Naive thymus-derived CD8-positive, alpha-beta T cell (primary cell): ENCODE measurements at places on chromosomes 5 and 9. TPM values are rescaled to one million over a fixed set of nuclear protein-coding genes. Genes with fewer than 3 reads are reported as not detected.

GRCh38 chr5:59767211-59767605 lies 126.3 kb downstream of the PDE4D start:
- DNase-seq: no peak

- DNase-seq: no peak
Measured at GRCh38 chr9:1046639-1047572, 3.3 kb upstream of the DMRT2 start.

- DNase-seq: no peak
Measured at GRCh38 chr9:17656889-17657288, 78.0 kb downstream of the SH3GL2 start.

GRCh38 chr9:130110166-130110565 lies 56.5 kb downstream of the GPR107 start:
- no peak for DNase-seq

- DNase-seq: no peak
Measured at GRCh38 chr9:122904466-122904822, 715 bp downstream of the RC3H2 start.

- DNase-seq: no peak
Measured at GRCh38 chr9:16105168-16106020, 552.6 kb downstream of the CCDC171 start.

GRCh38 chr5:172713113-172713808 lies 57.7 kb downstream of the DUSP1 start:
- peak; percentile 81 for DNase-seq

DNA sequence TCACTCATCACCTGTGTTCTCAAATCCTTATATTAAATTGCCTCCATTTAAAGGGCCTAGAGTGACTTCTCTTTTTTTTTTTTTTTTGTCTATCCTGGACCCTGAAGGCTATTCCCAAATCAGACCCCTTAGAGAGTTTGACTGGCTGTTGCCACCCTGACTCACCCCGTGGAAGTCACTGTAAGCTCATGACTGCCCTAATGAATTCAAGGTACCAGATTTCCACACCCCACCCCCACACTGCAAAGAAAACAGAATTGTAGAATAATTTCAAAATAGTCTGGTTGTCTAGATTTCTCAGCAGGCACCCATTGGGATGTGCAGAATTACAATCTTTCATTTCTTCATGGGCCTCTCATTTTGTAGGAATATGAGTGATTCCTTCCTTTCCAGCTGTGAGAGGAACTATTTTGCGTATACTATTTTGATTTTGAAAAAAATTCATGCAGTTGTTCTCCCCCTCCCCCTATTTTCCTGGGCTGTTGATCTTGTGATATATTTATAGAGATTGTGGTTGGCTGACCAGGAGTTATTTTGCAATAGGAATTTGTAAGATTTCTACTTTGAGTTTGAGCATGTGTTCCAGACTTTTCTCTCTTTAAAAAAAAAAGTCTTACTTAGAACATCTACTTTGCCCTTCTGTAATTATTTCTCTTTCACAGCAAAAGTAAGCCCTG lies 79.1 kb downstream of the ZNF618 start:
- DNase-seq: no peak

GRCh38 chr5:6591671-6592288 lies 41.1 kb downstream of the NSUN2 start:
- DNase-seq: no peak

- no peak for DNase-seq
Measured at GRCh38 chr9:108125625-108126024, 636.1 kb upstream of the KLF4 start.

DNA sequence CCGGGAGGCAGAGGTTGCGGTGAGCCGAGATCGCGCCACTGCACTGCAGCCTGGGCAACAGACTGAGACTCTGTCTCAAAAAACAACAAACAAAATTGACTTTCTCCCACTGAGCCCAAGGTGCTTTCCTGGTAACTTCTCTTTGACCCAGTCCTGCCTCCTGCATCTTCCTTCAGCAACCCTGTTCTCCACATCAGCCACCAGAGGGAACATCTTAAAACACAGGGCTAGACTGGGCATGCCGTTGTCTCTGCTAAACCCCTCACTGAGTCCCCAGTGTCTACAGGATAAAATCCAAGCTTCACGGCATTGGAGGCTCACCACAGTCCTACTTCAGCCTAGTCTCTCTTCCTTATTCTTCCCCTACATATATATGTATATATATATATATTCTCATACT lies 39.8 kb upstream of the KCNMB1 start:
- no peak for DNase-seq

DNA sequence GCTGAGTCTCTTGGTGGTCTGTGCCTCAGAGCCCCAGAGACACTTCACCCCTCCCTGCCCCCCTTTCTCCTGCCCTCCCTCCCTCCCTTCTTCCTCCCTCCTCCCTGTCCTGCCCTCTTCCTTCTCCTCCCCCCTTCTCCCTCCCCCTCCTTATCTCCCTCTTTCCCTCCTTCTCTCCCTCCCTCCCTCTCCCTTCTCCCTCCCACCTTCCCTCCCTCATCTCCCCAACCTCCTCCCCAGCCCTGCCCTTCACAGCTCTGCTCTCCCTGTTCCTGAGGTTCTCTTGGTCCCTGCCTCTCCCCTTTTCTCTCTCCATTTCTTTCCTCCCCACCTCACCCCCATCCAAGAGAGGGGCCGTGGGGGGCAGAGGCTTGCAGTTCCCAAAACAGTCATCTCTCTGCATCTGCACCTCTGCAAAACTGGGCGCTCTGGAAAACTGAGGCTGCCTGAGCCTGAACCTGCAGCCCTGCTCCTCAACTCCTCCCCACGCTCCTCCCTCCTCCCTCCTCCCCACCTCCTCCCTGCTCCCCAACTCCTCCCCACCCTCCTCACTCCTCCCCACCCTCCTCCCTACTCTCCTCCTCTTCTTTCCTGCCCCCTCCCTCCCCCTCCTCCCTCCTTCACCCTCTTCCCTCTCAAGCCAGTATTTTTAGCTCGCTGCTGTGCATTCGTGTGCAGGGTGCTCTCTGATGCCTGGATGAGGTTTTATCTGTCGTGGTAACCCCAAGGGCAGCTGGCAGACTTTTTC lies 219.1 kb downstream of the C9orf50 start:
- DNase-seq: peak; percentile 8

DNA sequence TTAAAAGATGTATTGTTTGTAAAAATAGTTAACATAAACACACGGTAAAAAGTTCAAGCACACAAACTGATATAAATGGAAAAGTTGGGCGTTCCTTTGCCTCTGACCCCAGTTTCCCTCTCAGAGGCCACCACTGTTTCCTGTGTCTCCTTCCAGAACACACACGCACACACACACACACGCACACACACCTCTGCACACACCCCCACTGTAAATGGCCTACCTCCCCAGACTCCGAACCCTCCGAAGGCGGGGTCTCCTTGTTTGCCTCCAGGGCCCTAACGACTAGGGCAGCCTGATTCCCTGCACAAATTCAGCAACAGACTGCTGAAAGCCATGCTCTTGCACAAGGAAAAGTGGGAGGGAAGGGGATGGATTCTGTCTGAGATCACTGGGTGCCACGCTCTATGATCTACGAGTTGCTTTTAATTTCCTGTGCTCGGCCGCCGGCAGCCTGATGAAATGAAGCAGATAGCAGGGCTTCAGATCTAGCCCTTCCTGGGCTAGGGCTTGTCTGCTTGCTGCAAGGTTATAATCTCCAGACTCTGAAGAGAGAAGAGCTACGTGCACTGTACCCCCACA lies 184.0 kb upstream of the IL12B start:
- no peak for DNase-seq

GRCh38 chr5:81314581-81314980 lies 13.2 kb downstream of the ZCCHC9 start:
- DNase-seq: no peak

GRCh38 chr5:133780619-133781280 lies 168.4 kb upstream of the FSTL4 start:
- no peak for DNase-seq

- no peak for DNase-seq
Measured at GRCh38 chr5:106956886-106957285, 713.9 kb downstream of the EFNA5 start.

DNA sequence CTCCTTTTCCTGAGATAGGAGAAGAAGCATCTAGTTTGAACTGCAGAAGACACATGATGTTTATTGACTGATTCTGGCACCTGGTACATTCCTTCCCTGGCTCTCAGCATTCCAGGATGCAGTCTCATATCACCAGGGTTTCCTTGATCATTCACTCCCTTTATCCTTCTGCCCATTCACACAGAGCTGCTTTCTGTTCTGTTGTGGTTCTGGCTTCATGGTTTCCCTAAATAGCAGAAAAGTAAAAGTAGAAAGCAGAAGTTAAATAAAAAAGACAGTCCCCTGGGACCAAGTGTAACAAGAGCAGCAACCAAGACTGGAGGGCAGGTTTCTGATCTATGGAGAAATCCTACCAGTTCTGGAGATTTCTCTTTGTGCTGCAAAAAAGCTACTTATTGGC lies 3.2 kb downstream of the IFNA8 start:
- no peak for DNase-seq

The SHISAL2B gene
- not detected for polyA plus RNA-seq

The SH2D3C gene
- polyA plus RNA-seq: 50.8 TPM

The SMIM3 gene
- polyA plus RNA-seq: 8.6 TPM

The TMEM215 gene
- polyA plus RNA-seq: not detected

The RNF208 gene
- polyA plus RNA-seq: not detected

The PFN3 gene
- polyA plus RNA-seq: not detected

The FRRS1L gene
- polyA plus RNA-seq: not detected

The SLC35A4 gene
- polyA plus RNA-seq: 92.8 TPM

The TLE1 gene
- 0.25 TPM for polyA plus RNA-seq

The MCC gene
- 1.2 TPM for polyA plus RNA-seq

The ACOT12 gene
- not detected for polyA plus RNA-seq

The CNTFR gene
- not detected for polyA plus RNA-seq

The ST6GALNAC4 gene
- polyA plus RNA-seq: 34.4 TPM
